Epithelial cell of proximal tubule (primary cell): ENCODE measurements at places on chromosomes 2 and 18. TPM values are rescaled to one million over a fixed set of nuclear protein-coding genes. Genes with fewer than 3 reads are reported as not detected.

The DCDC2C gene
- total RNA-seq, result not detected in 2 replicates

The SEC11C gene
- 37.6 and 49.4 TPM in 2 replicates for total RNA-seq

DNA sequence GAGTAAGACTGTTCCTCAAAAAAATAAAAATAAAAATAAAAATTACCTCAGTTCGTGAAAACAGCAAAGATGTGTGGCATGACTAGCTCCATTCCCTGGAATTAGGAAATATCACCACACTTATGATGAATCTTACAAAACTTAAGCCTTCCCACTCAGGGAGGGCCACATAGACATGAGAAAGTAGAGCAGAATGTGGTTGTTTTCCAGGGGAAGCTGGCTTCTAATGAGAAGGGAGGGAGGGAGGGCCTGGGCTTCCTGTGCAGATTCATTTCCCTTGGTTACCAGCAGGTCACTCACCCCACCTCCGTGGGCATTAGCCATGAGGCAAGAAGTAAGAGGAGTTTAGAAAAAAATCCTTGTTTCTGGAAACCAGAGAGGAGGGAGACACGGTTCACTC is 95.9 kb upstream of the RMDN2 start:
- DNase-seq, result peak; percentile 91

The AFF3 gene
- total RNA-seq, result 0.35 and 1.1 TPM in 2 replicates

GRCh38 chr18:77077941-77078689 is 54.5 kb downstream of the MBP start:
- DNase-seq, result no peak

DNA sequence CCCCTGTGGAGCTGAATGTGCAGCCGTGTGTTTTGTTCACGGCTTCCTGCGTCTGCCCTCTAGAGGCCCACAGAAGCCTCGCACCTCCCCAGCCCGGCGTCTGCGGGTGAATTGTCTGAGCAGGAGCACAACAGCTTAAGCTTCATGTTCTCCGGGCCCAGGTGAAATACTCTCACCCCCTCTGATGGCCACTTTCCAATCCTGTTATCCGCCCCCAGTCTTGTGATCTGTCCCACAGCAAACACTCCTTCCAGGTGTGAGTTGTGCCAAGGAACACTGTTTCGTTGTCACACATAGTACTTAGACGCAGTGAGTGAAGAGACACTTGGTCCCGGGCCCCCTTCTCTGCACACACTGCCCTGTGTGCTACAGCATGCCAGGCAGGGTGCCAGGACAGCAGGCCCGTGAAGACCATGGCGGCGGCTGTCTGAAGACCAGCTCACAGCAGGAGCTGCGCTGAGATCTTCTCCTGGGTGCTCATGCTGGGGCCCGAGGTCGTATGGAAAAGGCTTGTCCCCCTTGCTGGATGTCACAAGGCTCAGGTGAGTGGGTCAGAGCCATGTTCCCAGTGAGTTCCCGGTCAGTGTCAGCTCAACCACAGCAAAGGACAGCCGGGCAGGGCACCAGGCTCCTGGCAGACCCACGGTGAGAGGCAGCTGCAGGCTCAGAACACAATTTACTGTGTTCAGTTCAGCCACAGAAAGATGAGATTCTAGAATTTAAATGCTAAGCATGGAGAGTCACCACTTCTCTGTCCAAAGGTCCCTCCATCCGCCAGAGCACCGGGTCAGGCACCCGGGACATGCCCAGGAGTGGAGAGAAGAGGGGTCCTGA is 6.8 kb upstream of the PXDN start:
- no peak for DNase-seq

The CLASP1 gene
- total RNA-seq, result 26.2 and 35.0 TPM in 2 replicates

DNA sequence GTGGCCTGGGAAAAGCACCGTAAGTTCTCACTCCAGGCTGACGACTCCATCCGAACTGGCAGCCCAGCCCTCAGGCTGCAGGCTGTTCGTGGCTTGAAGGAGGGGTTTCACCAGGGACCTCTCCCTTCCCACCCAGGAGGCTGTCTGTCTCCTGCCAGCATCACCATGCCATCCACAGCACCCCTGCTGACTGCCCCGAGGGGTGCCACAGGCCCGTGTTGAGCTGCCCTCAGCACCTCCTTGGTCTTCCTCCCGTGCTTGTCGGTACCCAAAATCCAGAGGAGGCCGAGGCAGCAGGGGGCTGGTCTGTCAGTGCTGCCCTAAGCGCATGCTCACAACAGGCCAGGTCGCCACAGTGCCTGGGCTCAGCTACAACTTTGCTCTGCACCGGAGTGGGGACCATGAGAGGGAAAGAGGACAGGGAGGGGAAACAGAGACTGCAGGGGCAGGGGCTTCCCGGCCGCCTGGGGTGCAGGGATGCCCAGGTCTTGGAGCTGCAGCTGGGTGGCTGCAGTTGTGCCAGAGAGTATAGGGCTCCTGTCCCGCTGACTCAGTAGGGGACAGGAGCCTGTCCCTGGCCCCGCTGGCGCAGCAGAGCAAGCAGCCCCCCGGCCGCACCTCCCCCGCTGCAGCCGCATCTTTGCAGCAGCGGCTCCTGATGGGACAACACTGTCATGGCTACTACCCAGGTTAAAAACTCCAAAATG is 963.7 kb upstream of the CRIM1 start:
- DNase-seq, result no peak

The CAVIN2 gene
- total RNA-seq, result 0.51 and 0.98 TPM in 2 replicates

DNA sequence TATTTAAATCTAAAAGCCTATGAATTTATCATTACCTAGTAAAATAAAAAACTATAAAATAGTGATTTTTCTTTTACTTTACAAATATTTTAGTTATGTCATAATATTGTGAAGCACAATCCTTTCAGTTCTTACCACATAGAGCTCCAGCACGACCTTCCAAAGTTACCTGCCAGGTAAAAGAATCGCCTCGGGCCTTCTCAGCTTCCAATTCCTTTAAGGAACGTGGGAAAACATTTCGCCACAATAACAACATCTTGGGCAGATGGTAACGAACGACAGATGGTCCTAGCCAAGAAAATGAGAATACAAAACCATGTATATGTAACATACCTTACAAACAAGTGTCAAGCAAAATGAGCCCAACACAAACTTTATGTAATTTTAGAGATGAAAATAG is 23.7 kb downstream of the HEATR5B start:
- DNase-seq, result no peak

GRCh38 chr18:44564922-44565321 is 115.8 kb upstream of the SETBP1 start:
- DNase-seq, result peak; percentile 59

GRCh38 chr2:119679526-119679837 is 481 bp downstream of the TMEM177 start:
- no peak for DNase-seq

DNA sequence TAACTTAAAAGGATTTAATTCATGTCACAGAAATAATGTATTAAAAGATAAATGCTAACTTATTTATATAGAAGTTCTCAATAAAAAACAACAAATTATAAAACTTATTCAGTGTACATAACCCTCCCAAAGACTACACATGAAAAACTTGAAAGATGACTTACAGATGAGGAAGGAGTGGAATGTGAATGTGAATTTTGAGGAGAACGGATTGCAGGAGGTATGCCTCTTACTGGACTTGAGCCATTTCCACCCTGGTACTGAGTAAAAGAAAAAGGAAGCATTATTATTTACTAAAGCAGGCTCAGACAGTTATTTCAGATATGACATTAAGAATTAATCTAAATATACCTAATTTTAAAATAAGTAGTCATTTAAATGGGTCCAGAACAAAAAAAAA is 104.4 kb downstream of the TLK1 start:
- DNase-seq, result no peak

GRCh38 chr2:156778916-156779315 is 342.7 kb downstream of the GPD2 start:
- DNase-seq, result no peak

The PHLPP1 gene
- total RNA-seq, result 4.7 and 9.0 TPM in 2 replicates

GRCh38 chr2:148360662-148361061 is 283.9 kb upstream of the EPC2 start:
- no peak for DNase-seq

The EHD3 gene
- total RNA-seq, result 4.6 and 5.0 TPM in 2 replicates

- DNase-seq, result no peak
These were observed 139.0 kb downstream of the ZFP36L2 start for GRCh38 chr2:43087413-43087812.

GRCh38 chr2:84212611-84213314 is 246.3 kb downstream of the SUCLG1 start:
- no peak for DNase-seq

The TLX2 gene
- total RNA-seq, result not detected in 2 replicates

The NBEAL1 gene
- total RNA-seq, result 8.8 and 11.5 TPM in 2 replicates

- no peak for DNase-seq
These were observed 19.1 kb upstream of the NARS1 start for GRCh38 chr18:57640749-57641148.

The KCNIP3 gene
- total RNA-seq, result 3.9 and 10.4 TPM in 2 replicates

The EGR4 gene
- 0.07 TPM in 1 of 2 replicates, not detected in the other for total RNA-seq

DNA sequence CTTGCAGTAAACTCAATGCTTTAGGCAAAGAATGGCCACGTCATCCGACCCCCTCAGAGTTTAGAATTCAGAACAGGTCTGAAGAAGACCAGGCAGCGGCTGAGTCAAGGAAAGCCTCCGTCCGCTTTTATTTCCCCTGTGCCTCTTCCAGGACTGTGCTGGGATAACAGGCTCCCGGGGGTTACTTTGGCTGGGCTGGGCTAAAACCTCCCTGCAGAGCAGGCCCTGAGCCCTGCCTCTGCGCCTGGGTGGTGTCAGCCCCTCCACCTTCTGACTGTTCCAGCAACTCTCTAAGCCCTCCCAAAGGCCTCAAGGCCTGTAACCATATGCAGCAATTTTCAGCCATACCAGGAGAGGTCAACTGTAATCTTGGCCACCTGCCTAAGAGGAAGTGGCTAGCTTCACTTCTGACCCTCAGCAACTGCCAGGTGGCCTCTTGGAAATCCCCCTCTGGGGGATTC is 166.5 kb downstream of the RPIA start:
- peak; percentile 78 for DNase-seq

The BCL2 gene
- 3.0 and 4.7 TPM in 2 replicates for total RNA-seq

The SPR gene
- 26.2 and 29.5 TPM in 2 replicates for total RNA-seq

DNA sequence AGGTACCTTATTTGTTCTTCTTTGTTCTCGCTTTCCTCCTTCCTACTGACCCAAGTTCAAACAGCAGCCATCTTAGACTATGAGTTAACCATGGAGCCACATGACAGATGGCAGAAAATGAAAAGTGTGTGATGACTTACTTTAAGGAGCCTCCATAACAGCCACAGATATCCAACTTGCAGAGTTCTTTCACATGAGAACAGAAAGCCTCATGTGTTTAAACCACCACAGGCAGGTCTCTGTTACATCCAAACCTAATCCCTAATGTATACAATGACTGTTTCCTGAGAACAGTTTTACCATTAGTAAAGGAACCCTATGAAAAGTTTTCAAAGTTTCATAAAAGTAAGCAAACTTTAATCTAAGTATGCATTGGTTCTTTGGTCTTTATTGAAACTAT is 20.3 kb downstream of the B4GALT6 start:
- DNase-seq, result no peak

DNA sequence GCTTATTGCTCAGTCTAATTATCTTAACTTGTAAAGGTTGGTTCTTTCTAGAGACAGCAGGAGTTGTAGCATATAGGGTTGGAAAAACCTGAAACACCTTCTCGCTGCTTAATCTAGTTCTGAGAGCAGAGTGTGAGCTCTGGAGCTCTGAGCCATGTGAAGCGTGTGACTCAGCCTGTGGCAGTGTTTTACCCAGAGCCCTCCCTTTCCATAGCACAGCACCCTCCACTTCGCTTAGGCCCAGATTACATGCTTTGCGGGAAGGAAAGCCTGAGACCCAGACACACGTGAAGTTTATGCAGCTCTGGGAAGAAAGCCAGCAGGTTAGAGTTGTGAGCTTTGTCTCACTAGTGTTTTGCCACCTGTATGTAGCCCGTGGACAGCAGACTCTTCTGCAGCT is 74.5 kb downstream of the INPP4A start:
- no peak for DNase-seq

DNA sequence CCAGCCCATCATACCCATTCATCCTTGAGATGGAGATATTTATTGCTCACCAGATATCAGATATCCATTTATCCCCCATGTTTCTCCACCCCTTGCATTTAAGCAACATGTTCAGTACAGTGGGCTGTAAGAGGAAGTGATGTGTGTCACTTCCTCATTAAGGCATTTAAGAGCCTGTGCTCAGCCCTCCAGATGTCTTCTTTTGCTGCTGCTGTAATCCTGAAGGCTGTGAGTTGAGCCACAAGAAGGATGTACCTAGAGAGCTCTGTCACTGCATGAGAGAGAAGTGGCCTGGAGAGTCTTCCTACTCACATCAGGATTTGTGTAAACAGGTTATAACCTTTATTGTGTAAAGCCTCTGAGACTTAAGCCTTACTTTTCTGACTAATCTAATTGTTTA is 151.8 kb upstream of the UNC80 start:
- DNase-seq, result no peak

- no peak for DNase-seq
These were observed 193.8 kb downstream of the PAX3 start for GRCh38 chr2:222105046-222105445.

The SLC38A11 gene
- total RNA-seq, result 0.17 TPM in 1 of 2 replicates, not detected in the other

GRCh38 chr2:11589316-11589940 is 55.6 kb downstream of the GREB1 start:
- no peak for DNase-seq

The CHRND gene
- total RNA-seq, result not detected in 2 replicates

The LHCGR gene
- total RNA-seq, result not detected in 2 replicates

- DNase-seq, result no peak
These were observed 46.0 kb downstream of the SLC66A2 start for GRCh38 chr18:79905389-79905911.

GRCh38 chr2:217695033-217695520 is 307.7 kb downstream of the TNS1 start:
- DNase-seq, result peak; percentile 95

GRCh38 chr18:53380063-53380639 is 844.3 kb downstream of the MBD2 start:
- no peak for DNase-seq

The SNTG2 gene
- total RNA-seq, result 0.22 TPM in 1 of 2 replicates, not detected in the other

DNA sequence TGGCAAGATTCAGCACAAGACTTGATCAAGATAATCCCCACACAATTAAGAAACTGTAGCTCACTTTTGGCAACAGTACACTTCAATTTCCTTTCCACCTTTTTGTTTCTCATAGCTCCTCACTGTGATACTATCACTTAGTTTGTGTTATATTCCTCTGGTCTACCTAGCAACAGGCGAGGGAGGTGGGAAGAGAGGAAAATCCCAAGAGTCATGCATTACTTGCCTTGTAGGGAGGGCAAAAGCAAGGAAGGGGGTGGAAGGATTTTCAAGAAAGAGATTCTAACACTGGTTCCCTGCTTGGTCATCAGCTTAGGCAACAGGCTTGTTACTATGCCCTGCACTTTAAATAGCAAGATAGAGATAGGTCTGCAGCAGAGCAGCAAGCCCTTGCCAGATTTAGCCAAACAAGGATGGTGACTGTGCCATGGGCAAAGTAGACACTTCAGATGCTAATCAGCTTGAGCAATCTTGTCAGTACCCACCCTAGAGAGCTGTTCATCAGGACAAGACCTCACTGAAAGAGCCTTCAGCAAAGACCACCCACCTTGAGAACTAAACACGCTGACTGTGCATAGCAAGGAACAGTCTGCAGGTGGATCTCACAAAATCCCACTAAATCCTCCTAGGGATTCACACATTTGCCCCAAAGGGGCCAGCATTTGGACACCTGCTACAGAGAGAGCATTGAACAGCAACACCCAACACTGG is 134.6 kb downstream of the MBD2 start:
- DNase-seq, result peak; percentile 6
